ENCODE measurements at places on chromosomes 1 and 21.

GRCh38 chr1:154951901-154952657 lies 3.8 kb downstream of the PBXIP1 start:
- DNase-seq, result no peak

- no peak for DNase-seq
Measured at GRCh38 chr1:26067432-26067911, at the start of gene TRIM63. Gene TRIM63, minus strand, starts transcription at chr1:26067630. Its CDS starts 136 bp downstream, at chr1:26067494.

- DNase-seq, result no peak
Measured at GRCh38 chr1:181050922-181051321, 17.1 kb downstream of the MR1 start.

DNA sequence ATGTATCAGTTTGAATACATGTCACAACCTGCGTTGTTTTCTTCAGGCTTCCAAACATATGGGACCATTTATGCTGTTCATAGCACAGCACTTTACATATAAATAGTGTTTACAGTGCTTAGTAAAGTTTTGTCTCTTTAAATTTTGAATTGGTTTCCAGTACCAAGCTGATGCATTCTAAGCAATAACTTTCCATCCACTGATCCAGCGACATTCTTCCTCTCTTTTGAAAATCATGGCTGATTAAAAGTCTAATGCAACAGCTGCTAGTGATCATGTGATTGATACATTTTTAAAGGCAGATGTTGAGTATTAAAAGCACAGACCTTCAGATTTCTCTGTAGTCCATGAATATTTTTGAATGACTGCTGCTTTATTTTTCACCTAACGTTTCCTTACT lies 154.9 kb downstream of the PTPRC start:
- no peak for DNase-seq

GRCh38 chr21:26843933-26844257 lies 1.3 kb downstream of the ADAMTS1 start:
- peak; percentile 11 for DNase-seq

DNA sequence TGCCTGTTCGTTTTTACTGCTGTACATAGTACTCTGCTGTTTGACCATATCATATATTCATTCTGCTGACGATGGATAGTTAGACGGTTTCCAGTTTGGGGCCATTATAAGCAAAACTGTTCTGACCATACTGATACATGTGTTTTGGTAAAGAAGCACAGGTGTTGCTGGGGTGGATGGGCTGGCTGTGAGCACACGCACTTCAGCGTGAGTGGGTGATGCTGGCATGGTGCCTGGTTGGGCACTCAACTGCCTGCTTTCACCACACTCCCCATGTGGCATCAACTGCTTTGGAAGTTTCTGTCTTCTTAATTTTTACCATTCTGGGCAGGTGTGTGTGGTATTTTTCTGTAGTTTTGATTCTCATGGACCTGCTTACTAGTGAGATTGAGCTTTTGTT lies 37.3 kb downstream of the ADARB1 start:
- no peak for DNase-seq

DNA sequence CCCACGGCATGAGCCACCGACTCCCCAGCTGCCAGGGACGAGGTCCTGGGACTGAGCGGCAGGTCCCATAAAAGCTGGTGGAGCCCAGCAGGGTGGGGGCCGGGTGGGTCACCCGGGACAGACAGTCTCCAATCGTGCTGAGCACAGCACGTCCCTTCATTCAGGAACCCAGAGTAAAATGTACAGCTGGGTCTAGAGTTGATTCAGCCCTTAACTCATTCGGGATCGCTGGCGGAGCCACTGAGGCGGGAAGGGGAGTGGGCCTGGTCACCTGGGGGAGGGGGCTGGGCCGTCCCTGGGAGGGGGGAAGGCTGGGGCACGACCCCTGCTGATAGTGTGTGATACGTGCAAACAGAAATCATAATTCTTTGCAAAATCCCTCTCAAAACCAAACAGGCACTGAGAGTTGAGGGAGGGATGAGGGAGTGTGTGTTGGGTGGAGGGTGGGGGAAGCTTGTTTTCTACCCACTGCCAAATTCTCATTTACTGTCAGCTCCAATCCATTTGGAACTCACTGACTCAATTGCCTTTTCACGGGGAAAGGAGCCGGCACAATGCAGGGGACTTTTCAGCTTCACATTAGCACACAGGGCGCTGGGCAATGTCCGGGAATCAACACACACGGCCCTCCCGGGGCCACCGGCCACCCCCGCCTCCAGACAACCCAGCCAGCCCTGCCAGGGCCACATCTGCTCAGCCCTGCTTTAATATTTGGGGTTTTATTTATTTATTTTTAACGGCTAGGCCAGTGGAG lies 13.8 kb downstream of the CASZ1 start:
- DNase-seq, result no peak

GRCh38 chr1:209621286-209621685 lies 30.9 kb downstream of the LAMB3 start:
- DNase-seq, result no peak
